ENCODE measurements at places on chromosomes 2 and 18. TPM values are rescaled to one million over a fixed set of nuclear protein-coding genes. Genes with fewer than 3 reads are reported as not detected.

The THSD7B gene
- not detected for total RNA-seq

DNA sequence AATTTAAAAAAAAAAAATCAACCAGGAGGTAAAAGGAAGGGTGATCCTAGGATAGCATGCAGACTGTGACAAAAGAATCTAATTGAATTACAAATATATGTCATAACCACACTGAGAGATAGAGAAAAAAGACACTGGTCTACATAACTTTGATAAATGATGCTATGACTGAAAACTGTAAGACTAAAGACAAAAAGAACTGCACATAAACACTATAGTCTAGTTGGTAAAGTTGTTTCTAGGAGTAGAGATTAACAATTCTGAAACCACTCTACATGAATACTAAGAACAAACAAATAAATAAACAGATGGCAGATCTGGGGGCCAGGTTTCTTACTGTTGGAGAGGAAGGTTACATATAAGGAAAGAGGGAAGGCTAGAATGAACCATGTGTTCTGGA, 14.6 kb upstream of the CHAC2 start:
- peaks cover 20% of the 10 kb centered on the region for H3K36me3 ChIP-seq
- no peak overlapping the region for H3K4me3 ChIP-seq
- no peaks in the 10 kb centered on the region for H3K27me3 ChIP-seq
- peaks cover 15% of the 10 kb centered on the region for H3K4me1 ChIP-seq
- no peak for DNase-seq

The CAPN14 gene
- total RNA-seq: 0.70 TPM

The CYTIP gene
- total RNA-seq: 6.8 TPM

All from suprapubic skin (tissue), 4 donors.